ENCODE measurements at places on chromosomes 2 and 18.

GRCh38 chr18:40380686-40381439 is 1574.2 kb upstream of the PIK3C3 start:
- no peak for DNase-seq

GRCh38 chr2:42725657-42726056 is 38.3 kb downstream of the OXER1 start:
- DNase-seq: no peak

DNA sequence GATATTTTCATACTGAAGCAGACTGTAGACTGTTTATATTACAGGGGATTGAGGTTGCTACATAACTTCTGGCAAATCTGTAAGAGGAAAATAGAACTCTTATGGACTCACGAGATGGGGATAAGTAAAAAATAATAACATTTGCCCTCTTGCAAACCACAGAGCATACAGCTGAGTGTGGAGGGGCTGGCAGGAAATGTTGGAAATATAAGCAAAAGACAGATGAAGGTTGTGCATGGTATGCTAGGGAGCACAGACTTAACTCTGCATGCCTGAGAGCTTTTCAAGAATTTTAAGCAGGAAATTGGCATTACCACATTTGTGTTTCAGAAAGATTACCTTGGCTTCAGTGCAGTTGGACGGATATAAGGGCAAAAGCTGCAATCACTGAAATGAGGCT is 411.1 kb downstream of the RAD51AP2 start:
- no peak for DNase-seq

- DNase-seq: no peak
Observed at GRCh38 chr18:4807604-4808293, 352.6 kb upstream of the DLGAP1 start.

- DNase-seq: no peak
Observed at GRCh38 chr2:127029350-127030051, 77.5 kb downstream of the BIN1 start.

Data from NCI-H524 treated with DMSO at 0.1 percent for 48 hours (cell line).